ENCODE measurements at places on chromosomes 11 and 22.

DNA sequence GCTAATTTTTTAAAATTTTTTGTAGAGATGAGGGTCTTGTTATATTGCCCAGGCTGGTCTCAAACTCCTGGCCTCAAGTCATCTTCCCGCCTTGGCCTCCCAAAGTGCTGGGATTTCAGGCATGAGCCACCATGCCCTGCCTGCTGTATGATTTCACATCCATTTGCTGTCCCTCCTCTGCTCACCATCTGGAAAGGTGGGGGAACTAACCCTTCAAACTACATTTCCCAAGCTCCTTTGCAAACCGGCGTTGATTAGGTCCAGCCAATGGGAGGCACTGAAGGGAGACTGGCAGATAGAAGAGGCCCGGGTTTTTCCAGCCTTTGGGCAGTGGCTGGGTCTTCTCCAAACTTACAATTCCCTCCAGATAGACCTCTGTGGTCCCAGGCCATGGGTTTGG is 19.3 kb downstream of the RFPL1 start:
- DNase-seq: peak; percentile 50

DNA sequence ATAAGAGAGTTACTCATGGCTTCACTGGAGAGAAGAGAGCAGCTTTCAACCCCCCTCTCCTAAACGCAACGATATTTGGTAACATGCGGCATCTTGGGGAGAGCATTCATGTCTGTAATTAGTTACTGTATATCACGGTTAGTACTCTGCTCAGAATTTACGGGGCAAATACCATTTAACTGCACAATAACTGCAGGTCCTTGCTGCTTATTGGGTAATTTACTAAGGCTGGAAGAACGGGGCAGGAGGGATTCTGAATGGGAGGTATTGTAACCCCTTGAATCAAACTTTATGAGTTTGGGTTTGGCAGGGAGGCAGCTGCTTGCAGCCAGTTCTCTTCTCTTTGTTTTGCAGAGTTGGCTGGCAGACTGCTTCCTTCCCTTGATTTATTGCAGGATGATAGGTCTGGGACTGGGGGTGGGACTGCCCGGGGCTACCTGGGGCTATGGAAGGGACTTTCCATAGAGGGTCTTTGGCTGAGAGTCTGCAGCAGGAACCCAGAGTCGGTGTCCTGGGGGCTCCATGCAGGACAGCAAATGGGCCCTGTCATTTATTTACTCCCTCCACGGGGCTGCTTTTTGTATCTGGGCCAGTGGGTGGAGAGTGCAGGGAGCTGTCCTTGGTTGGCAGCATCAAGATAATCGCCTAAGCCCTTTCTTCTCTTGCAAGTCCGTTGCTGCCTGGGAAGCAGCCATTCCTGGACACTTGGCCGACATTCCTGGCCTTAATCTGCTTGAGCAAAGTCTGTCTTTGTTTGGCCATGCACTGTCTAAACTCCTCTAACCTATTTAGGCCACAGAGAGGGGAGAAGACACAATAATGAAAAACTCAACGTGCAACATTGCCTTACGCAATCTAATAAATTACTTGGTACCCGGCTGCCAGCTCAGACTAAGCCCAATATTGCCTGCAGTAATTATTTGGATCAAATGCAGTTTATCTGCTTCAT is 188.9 kb downstream of the ST3GAL4 start:
- no peak for DNase-seq

- no peak for DNase-seq
Measured at GRCh38 chr11:1830322-1831223, 4.2 kb upstream of the SYT8 start.

- DNase-seq: no peak
Measured at GRCh38 chr11:133122256-133122655, 410.0 kb downstream of the OPCML start.

DNA sequence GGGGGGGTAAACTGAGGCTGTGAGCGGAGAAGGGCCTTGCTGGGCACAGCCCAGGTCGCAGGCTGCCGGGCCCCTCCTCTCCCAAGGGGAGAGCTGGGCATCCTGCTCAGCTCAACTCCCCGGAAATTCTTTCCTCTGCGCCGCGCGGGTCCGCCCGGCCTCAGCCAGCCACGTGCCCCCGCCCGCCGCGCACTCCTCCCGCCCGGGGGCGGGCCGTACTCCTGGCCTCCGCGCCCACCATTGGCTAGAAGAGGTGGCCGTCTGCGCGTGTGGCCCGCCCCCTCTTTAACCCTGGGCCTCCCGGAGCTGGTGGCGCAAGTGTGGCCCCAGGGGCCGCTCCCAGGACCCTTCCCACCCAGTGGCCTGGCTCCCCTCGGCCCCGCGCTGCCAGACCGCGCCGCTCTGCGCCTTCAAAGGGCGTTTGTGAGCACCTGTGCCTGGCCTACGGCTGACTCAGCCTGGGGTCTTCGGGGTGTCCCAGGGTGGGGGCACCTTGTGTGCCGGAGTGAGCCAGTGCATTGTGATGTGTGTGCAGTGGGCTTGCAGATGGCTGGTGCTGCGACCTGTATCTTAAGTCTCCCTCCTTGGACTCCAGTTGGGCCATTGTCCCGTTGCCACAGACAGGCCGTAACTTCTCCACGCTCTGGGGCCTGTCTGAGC is 2.0 kb downstream of the MRGPRF start:
- peak; percentile 89 for DNase-seq

Measured in NCI-H226 (cell line).